ENCODE measurements at places on chromosomes 3 and 15.
A peak's percentile ranks its signal among the peaks of the same experiment; 100 is the strongest.

DNA sequence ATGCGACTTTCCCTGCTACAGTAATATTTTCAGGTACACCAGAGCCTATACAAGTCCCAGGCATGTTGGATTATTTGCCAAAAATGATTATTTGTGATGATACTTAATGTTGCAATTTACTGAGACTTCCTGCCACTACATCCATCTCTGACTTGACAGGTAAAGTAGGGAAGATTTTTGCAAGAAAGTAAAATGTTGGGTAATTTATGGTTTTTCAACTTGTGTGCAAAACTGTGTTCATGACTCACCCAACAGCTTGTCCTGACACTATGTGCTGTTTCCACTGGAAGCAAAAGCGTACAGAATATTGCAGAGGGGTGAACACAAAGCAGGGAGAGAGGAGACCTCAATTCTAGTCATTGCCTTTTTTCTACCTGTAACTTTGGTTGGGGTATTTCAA, 5.4 kb upstream of the CRBN start:
- DNase-seq: no peak

GRCh38 chr3:48598323-48599076, 3.4 kb upstream of the COL7A1 start:
- DNase-seq: no peak

GRCh38 chr3:61602466-61602865, 41.1 kb downstream of the PTPRG start:
- no peak for DNase-seq

- DNase-seq: peak; percentile 22
Measured at GRCh38 chr3:171453180-171453886, 6.9 kb downstream of the TNIK start.

- no peak for DNase-seq
Measured at GRCh38 chr3:7546253-7546652, 685.3 kb downstream of the GRM7 start.

DNA sequence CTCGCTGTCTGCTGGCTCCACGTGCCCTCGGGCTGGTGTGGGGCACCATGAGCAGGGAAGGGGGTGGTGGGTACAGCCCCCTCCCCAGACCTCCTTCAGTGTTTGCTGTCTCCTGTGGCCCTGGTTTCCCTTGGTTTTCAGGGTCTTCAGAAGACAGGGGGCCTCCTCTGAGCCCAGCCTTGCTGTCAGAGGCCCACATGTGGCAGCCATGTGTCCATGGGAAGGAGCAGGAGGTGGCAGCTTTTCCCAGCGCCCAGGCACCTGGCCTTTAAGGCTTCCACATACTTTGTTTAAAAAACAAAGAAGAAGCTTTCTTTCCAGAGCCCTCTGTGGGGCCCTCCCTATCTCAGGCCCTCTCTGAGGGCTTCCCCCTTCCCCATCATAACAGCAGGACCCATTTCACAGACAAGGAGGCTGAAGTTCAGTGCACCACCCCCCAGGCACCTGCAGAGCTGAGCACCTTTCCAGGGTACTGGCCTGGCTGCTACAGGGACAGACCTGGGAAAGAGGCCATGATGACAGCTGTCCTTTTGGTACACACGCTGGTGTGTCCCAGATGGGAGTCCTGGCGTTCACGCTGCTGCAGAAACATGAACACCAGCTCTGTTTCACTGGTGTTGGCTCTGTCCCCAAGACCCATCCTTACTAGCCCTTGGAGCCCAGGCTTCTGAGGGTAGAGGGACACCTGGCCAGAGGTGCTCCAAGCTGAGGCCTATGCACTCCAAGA, 73.7 kb downstream of the DNAJB8 start:
- no peak for DNase-seq

GRCh38 chr3:140715035-140715434, 37.2 kb downstream of the TRIM42 start:
- no peak for DNase-seq

- no peak for DNase-seq
Measured at GRCh38 chr15:52162260-52162659, 28.9 kb downstream of the GNB5 start.

- DNase-seq: no peak
Measured at GRCh38 chr15:77507143-77507897, 86.6 kb downstream of the HMG20A start.

GRCh38 chr15:40279437-40280141, 3.3 kb downstream of the ANKRD63 start:
- DNase-seq: peak; percentile 62

GRCh38 chr15:92429378-92430068, 35.8 kb downstream of the ST8SIA2 start:
- DNase-seq: no peak

DNA sequence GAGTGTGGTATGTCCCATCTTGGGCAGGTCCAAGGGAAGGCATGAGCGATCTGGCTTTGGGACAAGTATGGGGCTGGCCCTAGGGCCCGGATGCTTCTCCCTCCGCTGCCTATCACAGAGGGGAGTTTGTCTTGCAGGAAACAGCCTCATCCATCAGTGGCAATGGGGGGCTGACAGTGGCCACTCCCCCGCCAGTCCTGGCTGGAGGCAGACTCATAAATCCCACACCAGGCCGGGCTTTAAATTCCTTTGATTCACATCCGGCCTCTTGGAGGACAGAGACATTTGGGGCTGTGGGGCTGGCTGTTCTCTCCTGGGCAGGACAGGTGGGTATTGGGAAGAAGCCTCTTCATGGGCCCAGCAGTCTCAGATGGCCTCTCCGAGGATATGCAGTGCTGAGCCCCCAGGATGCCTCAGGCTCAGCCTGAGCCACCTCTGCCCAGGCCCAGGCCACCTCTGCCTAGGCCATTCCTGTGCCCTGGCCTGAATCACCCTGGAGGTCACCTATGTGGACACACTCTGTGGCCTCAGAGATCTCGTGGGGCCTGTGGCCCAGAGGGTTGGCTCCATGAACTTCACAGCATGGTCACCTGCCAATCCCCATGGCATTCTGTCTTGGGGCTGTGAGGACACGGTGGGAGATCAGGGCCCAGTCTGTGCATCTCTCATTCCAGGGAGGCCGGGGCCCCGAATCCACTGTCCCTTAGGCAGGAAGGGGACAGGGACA, 84.2 kb upstream of the GOLGA6L4 start:
- no peak for DNase-seq

DNA sequence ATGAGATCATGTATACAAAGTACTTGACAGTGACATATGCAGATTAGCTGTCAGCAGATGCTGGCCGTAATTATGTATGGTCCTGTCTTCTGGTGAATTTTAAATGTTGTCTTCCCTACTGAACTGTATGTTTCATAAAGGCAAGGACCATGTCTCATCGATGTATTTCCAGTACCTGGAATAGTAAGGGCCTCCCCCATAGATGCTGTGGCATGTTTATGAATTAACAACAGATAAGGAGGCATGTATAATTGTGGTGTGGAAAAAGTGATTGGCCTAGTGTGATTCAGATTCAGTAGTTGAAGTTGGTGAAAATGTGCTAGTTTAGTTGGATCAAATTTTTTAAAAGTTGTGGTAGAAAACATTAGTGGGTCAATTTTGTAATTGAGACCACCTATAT, 202.7 kb upstream of the SLC2A2 start:
- DNase-seq: no peak

DNA sequence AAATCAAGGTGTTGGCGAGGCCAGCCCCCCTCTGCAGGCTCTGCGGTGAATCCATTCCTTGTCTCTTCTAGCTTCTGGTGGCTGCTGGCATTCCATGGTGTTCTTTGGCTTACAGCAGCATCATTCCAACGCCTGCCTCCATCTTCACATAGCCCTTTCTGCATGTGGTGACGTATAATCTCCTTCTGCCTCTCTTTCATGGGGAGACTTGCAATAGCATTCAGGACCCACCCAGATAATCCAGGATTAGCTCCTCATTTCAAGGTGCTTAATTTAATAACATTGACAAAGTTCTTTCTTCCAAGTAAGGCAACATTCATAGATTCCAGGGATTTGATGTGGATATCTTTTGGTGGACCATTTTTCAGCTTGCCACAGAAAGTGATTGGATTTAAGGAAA, 35.8 kb downstream of the ISG20 start:
- DNase-seq: no peak

GRCh38 chr15:81064253-81064652, 63.5 kb downstream of the TLNRD1 start:
- DNase-seq: no peak

DNA sequence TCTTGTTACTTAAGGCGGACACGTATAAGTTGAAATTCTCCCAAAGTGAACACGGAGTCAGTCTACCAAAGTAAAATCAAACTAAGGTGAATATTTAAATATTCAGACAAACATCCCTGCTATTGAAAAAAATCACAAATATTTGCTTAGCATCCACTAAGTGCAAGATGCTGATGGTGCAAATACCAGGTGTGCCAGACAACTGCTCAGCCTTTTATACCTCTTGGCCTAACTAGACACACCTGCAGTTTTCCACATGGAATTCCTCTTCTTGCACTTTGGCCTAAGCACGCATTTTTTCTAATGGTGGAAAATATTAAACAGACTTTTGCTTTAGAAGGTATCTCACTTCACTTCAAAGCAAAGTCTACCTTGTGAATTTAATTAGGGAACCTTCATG, 84.1 kb upstream of the ICE2 start:
- DNase-seq: no peak

GRCh38 chr3:185056908-185057307, 96.0 kb downstream of the C3orf70 start:
- no peak for DNase-seq

GRCh38 chr3:61594144-61594963, 33.0 kb downstream of the PTPRG start:
- DNase-seq: no peak

- DNase-seq: no peak
Measured at GRCh38 chr3:155292693-155293092, 790 bp downstream of the STRIT1 start.

- no peak for DNase-seq
Measured at GRCh38 chr15:96992817-96993216, 662.3 kb downstream of the NR2F2 start.

DNA sequence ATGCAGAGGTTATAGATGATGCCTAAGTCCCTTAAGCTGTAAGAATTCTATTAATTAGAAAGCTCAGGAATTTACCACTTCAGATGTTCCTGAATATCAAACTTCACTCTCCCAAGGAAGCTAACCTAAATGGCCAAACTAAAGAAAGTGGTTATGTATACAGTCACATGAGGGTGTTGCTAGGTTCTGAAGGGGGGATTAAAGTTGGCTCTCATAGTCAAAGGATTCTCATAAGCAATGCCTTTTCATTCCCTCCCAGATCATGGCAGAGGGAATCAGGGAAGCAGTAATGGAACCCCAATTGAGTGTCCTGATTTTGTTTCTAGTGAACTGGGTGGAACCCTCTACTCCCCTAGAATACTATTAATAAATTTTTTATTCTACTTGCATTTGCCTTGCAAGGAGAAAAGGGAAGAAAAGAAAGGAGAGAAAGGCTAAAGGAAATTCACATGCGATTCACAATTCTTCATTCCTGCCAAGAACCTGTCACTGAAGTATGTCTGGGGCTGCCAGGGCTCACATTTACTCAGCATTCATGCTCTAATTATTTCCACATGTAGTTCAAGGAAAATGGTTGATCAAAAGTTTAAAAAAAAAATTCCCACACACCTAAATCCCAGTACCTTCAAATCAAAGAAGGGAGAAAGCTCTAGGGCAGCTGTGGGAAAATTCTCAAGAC, 25.1 kb downstream of the FSTL1 start:
- no peak for DNase-seq

GRCh38 chr15:29134239-29134638, 135.4 kb downstream of the NSMCE3 start:
- no peak for DNase-seq

DNA sequence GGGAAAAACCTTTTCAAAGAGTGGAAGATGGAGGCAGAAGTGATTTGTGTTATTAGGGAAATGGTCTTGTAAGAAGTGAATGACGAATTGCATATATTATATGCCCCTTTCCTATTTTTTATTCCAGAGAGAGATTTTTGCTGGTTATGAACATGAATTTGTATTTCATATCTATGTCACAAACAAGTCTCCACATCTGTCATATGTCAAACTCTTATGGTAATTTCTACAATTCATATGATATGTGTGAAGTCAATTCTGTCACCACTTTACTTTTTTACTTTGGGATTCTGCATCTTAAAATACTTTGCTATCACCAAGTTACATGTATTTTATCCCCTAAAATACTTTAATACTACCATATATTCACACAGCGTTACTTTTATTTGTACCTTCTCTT, 594.2 kb upstream of the ARPP21 start:
- DNase-seq: no peak

DNA sequence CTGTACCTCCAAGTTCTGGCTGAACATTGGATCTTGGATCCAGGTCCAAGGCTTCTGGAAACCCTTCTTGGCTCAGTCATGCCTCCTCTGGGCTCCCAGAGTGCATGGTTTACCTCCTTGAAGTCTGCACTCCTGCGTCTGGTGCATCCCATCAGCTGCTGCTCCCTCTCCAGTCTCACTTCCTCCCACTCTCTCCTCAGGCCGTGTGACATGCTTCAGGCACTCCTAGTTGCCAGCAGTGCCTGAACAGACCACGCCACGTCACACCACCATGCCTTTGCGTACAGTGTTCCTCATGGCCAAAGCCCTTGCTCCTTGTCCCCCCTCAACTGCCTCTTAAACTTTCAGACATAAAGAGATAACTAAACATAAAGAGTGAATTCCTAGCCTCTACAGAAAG, 5.7 kb downstream of the GPR27 start:
- DNase-seq: no peak

DNA sequence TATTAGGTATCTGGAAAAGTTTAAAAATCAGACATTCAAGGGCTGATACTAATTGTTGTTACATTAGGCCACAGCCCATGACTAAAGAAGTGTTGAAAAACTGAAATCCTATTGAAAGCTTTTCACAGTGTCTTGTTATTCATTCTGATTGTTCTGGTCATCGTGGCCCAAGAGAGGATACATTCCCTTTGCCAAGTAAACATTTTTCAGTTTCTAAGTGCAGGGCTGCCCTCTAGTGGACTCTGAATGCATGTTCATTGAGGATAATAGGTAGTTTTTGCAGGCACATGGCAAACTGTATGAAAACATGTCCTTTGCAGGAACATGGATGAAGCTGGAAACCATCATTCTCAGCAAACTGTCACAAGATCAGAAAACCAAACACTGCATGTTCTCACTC, 181.1 kb downstream of the MYRIP start:
- DNase-seq: no peak

DNA sequence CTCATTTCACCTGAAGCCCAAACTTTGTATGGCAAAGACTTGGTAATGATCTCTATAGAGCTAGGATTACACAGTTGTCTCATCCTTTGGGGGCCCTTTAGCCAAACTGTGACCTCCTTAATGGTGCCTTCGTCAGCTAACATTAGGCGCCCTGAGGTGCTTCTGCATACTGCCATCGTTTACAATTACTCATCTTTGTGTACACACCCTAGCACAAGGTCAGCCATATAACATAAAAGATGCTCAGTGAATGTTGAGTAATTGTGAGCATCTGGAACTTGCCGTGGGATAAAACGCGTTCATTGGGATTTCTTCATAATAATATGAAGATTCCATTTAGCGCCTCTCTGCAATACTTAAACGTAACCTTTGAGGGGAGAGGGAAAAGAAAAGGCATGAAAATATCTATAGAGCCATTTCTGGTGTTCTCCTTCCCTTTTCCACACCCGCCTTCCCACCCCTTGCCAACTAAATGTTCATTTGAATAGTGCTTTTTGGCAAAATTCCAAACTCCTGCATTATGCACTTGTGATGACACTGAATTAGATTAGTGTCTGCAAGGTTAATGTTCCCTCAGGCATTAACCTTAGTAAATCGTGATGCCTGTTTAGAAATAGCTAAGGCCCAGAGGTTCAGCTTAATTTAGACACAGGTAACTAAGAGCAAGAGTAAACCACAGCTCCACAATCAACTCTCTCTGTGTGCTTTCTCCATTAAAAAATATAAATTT, 990 bp upstream of the ZNF148 start:
- no peak for DNase-seq

- no peak for DNase-seq
Measured at GRCh38 chr15:33808720-33809457, 159.4 kb upstream of the CHRM5 start.
